ENCODE measurements at places on chromosomes 2 and 18.

- no peak for DNase-seq
Observed at GRCh38 chr2:191983186-191983585, 136.3 kb upstream of the CAVIN2 start.

- DNase-seq = no peak
Observed at GRCh38 chr2:170578606-170579005, 136.5 kb upstream of the SP5 start.

- DNase-seq = no peak
Observed at GRCh38 chr2:220070349-220070748, 442.9 kb downstream of the SLC4A3 start.

GRCh38 chr18:35267809-35268208 is 22.2 kb downstream of the ZSCAN30 start:
- DNase-seq = no peak

GRCh38 chr2:45458909-45459563 is 152.0 kb downstream of the SRBD1 start:
- DNase-seq = peak; percentile 57

GRCh38 chr2:101162561-101163330 is 11.6 kb upstream of the TBC1D8 start:
- DNase-seq = no peak

DNA sequence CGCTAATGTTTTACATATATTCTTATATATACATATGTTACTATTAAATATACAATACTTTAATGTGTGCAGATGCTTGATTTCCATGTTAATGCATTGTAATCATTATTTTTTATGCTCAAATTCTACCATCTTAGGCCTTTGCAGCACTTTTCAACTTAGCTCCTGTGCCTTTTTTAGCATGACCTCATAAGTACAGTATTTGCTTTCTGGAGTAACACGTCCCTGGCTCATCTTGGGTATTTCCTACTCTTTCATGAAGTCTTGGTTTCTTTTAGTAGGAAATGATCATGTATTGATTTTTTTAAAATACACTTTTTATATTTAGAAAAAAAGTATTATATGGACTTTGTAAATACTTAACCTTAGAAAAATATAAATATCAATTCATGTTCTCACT is 36.5 kb downstream of the CAB39 start:
- DNase-seq = no peak

GRCh38 chr2:120898961-120899750 is 163.5 kb downstream of the GLI2 start:
- peak; percentile 10 for DNase-seq

DNA sequence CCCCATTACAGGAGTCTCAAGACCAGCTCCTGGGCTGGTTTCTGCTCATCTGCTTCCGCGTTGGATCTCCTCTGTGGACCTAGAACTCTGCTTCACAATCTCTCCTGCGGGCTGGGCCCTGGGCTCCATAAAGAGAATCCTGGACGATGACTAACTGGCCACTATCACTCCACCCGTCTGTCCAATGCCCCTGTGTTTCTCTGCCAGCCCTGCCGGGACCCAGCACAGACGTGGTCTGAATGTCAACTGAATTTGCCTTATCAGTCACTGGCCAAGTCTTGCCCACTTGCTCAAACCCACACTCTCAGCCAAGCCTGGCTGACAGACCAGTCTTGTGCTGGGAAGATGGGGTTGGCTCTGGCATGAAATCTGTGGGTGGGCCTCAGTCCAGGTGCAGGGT is 17.4 kb downstream of the KIF3C start:
- DNase-seq = peak; percentile 81

- no peak for DNase-seq
Observed at GRCh38 chr2:56753182-56753581, 569.4 kb downstream of the CCDC85A start.

DNA sequence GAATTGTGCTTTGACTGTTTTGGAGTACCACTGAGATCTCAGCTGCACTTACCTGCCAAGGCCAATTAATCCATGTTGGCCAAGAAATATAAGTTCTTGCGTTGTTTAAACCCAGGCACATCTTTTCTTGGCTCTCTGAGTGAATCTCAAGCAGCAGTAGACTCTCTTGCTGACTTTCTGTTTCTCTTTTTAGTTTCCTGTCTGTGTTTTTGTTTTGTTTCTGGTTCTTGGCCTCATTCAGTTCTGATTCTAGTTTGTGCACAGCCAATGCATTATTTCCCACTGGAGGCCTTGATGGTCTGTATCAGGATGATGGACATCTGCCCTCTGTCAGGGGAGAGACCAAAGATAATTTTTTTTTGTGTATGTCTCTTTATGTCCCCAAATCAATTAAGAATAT is 379.4 kb downstream of the CDH2 start:
- no peak for DNase-seq

GRCh38 chr2:105357122-105357521 is 19.8 kb downstream of the C2orf49 start:
- DNase-seq = no peak

- DNase-seq = no peak
Observed at GRCh38 chr18:77042583-77042982, 90.0 kb downstream of the MBP start.

DNA sequence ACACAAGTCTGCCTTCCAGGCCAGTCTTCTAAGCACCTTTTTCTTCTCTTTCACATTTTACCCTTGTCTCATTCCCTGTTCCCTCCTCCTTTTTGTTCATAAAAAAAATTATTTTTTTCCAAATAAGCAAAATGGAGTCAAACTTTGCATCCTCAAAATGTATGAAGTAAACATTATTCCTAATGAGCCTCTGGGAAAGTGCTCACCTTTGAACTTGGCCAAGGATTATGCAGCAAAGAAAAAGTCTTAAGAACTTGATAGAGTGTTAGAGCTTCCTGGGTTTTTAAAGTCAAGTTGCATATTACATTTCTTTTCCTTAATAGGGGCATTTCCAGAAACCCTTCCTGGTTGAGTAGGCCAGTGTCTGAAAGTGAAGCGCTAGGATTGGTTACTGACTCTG is 31.6 kb downstream of the EPAS1 start:
- DNase-seq = no peak

DNA sequence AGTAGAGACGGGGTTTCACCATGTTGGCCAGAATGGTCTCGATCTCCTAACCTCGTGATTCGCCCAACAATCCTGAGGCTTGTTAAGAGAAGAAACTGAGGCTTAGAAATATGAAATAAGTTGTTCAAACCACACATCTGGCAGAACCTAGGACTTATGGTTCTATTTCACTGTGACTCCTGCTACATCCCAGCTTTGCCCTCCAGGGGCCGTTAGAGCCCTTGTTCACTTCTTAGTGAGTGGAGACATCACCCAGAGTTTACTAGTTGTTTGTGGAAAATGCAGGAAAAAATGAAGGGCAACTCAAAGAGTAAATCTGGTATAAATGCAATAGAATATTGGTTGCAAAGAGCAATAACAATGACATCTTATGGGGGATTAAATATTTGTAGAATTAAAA is 43.9 kb downstream of the MARCHF4 start:
- peak; percentile 49 for DNase-seq

DNA sequence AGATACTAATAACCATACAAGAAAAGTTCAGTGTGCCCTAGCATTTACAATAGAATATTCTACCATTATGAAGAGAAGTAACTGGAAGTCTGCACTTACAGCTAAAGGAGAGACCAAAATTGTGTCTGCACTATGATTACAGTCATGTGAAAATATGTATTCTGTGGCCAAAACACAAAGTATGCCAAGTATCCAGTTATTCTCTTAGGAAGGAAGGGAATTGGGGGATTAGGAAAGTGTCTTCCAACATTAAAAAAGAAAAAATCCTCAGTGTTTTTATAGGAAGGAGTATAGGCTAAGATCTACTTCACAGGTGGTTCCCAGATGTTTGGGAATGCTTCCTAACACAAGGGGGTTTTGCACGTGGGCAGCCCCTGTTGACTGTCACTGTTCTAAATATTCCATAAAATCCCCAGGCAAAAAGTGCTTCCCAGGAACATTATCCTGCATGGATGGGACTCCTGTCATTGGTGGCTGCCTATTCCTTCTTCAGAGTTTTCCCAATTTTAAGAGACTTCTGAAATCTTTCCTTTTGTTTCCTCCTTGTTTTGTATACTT is 180.2 kb upstream of the KLHL29 start:
- DNase-seq = no peak
